ENCODE measurements at places on chromosomes 1 and 21.

GRCh38 chr1:109765483-109765815 is 1.7 kb upstream of the EPS8L3 start:
- no peak for DNase-seq

DNA sequence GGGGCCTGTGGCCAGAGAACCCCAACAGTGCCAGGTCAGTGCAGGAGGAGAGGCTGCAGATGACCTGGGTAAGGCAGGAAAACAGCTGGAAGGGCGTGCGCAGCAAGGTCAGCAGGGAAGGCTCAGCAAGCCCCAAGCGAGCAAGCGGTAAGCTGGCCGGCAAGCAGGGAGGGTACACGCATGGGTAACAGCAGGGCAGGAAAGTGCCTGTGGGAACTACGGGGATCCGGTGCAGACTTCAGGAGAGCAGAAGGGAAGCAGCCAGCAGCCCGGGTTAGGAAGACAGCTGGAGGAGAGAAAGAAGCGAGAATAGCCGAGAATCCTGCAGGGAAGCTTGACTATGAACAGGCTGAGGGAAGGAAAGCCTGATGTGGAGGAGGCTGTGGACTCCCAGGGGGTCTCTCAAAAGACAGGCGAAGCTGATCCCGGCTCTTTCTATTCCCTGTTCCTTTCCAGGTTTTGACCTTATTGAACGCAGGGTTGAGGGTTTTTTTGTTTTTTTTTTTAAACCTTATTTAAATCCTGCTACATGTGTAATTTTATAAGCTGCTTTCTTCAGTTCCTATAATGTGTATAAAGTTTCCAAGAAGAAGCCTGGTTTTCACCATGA is 20.9 kb downstream of the UMODL1 start:
- DNase-seq, result no peak

- no peak for DNase-seq
Observed at GRCh38 chr1:91314643-91315042, 90.0 kb downstream of the HFM1 start.

DNA sequence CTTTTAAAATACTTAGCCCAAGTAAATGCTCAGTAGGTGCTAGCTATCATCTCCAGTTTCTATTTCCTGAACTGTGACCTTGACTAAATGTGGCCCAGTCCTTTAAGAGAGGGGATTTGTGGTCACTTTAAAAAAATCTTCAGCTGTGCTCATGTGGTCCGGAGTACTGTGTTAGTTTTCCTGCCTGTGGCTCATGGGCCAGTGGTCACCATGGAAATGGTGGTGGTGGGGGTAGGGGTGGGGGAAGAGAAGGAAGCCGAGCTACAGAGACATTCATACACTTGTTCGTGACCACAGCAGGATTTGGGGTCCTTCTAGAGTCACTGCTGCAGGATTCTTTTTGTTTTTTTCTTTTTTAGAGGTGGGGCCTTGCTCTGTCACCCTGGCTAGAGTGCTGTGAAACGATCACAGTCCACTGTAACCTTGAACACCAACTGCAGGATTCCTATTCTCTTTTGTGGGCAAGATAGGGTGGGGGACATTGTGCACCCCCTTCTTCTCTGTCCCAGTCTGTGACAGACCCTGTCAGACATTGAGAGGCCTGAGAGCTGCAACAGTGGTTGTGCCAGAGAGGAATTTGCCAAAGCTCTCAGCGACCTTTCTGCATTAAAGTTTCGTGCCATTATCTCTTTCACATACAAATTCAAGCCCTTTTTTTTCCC is 25.8 kb downstream of the KIF26B start:
- DNase-seq, result no peak

DNA sequence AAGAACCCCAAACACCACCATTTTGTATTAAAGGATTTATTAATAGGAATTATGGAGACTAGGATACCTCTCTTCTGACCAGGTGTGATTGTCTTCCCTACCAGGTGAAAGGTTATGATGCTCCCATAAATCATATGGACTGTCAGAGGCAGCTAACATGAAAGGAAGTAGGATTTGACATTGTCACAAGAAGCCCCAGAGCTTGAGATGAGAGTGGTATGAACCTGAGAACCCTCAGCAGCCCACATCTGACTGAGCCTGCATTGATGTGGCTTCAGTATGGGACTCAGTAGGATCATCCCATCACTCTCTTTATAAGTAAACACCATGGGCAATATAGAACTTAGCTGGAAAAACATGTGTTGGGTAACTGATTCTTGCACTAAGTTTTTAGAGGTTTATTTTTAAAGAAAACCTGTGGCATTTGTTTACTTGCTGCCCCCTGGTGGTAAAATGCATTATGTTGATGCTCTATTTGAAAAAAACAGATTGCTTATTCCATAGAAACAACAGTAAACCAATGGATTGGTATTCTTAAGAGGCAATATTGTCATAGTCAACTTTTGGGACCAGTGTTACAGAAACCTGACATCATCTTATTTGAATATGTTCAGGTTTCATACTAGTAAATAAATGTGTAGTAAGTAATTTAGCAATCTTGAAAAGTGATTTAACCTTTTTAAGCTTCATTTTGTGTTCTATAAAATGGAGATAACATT is 16.6 kb upstream of the CACYBP start:
- no peak for DNase-seq

DNA sequence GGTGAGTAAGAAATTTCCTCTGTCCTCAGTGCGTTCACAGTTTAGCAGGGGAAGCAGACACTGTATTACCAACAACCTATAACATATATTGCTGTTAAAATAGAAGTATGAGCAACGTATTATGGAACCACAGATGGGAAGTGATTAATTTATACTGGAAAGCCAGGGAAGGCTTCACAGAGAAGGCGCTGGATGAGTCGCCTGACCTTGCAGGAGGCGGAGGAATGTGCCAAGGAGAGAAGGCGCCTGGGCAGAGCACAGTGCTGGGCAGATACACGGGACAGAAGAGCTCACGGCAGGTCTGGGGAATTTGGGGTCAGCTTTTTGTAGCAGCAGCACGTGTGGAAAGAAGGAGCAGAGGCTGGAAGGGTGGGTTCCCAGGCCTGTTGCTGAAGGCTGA is 116.3 kb downstream of the DHRS3 start:
- no peak for DNase-seq

DNA sequence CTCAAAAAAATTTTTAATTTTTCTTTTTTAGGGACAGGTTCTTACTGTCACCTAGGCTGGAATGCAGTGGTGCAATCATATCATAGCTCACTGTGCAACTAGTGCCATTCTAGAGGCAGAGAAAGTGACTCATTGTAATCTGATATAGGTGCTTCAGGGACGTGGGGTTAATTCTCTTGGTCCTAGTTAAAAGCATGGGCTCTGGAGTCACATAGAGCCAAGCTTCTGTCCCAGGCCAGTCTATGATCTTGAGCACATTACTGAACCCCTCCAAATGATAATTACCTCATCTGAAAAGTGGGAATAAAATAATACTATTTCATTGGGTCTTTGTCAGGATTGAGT is 1.1 kb upstream of the ADIPOR1 start:
- DNase-seq, result no peak

- no peak for DNase-seq
Observed at GRCh38 chr1:42313970-42314369, 21.1 kb downstream of the FOXJ3 start.

- no peak for DNase-seq
Observed at GRCh38 chr1:63626222-63626621, 33.0 kb downstream of the PGM1 start.

DNA sequence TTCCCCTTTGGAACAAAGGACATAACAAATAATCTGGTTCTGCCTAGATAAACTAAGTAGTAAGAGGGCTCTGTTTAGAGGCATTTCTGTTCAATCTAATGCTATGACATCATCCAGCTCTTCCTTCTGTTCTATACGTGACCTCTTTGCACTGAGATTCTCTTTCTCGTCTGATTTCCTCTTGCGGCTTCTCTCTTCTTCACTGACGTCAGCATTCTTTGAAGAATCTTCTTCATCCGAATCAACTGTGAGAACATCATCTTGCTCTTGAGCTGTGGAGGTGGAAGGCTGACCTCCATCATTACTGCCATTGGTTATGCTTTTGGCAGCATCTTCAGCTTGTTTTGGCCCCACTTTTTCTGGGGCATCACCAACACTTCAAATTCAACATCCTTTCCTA is 130.4 kb downstream of the HS2ST1 start:
- DNase-seq, result no peak

DNA sequence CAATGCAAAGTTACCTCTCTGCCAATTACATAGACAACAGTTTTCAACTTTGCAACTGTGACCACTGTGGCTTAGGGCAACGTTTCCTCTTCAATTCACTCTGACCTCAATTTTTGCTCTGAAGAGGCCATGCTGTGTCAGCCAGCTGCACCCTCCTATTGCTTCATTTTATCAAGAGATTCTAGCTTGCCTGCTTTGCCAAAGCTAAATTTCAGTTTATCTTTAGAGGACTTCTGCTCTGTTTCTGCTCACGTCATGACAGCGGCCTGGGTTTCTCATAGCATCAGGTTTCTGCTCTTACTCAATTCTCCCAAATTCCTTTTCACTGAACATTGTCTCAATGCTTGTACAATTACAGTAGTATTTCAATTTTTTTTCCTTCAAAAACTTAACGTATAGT is 154.6 kb downstream of the PLA2G4A start:
- DNase-seq, result no peak

- no peak for DNase-seq
Observed at GRCh38 chr1:171226747-171227370, 21.4 kb upstream of the FMO1 start.

DNA sequence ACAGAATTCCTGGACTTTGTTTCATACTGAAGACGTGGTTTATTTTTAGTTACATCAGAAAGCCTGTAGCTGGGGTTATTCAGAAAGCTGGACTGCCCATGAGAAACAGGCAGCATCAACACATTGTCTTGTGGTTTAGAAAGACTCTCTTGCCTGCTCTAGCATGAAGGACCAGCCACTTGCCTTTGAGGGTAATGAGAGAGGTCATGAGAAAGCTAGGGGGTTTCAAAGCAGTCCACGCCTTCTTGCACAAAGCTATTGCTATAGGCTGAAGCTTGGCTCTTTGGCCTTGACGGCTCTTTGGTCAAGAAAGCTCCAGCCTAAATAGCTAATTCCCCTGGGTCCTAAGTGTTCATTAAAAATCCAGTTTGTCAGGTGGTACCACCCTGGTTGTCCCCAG is 208.1 kb downstream of the PRDM2 start:
- DNase-seq, result no peak

DNA sequence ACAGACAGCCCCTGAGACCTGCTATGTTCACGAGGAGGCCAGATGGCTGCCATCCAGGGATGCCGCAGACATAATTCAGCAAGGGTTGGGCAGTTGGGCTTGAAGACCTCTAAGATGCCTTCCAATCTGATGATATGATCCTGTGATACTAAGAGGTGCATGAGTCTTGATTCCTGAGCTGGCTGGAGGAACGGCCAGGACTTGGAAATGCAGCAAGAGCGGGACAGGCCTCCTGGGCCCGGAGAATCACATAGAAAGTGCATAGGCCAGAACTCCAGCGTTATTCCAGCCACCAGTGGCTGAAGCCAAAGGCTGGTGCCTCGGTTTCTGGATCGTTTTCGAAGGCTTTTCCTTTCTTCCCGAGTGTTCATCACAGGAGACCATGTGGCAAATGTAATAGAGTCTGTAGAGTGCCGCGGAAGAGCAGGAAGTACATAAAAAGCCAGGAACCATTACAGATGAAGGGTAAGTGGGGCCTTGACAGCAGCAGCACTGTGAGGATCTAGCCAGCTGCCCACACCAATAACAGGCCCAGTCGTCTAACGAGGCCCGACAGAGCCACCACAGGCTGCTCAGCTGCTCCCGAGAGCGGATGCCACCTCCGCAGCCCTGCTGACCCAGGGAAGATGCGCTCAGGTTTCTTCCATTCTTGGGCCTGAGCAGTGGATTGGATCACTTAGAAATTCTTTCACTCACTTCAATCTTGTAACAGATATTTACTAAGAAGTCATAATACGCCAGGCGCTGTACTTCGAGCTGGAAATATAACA is 14.0 kb upstream of the LHX4 start:
- DNase-seq, result no peak

DNA sequence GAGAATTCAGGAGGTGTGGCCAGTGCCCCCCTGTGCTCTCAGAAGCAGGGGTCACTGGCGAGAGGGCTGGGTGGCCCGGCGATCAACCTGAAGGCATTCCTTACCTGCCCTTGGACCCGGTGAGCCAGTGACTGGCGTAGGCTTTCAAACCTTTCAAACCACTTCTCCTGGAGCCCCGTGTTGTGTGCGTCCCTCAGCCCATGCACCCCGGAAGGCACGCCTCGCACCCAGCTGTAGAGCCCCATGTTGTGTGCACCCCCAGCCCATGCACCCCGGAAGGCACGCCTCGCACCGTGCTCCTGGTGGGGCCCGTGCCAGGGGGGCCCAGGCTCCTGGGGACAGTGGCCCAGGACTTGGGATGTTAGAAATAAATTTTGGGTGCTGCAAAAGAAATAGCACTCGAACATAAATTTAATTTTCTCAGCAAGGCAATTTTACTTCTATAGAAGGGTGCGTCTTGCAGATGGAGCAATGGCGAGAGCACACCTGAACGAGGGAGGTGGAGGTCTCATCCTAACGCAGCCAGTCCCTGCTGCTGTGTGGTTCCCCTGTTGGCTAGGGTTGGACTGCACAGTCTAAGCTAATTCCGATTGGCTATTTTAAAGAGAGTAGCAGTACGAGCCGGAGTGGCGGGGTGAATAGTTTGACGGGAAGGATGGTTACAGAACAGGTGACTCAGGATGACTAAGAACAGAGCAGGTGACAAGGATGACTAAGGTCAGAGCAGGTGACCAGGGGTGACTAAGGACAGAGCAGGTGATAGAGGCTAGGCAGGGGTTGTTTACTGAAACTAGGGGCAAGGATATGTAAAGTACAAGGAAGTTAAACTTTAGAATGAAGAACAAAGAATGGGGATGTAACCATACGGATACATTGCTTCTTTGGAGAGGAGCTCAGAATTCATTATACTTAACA is 47.4 kb downstream of the PRKCZ start:
- DNase-seq, result no peak

GRCh38 chr1:191290441-191290840 is 812.8 kb upstream of the BRINP3 start:
- DNase-seq, result no peak

DNA sequence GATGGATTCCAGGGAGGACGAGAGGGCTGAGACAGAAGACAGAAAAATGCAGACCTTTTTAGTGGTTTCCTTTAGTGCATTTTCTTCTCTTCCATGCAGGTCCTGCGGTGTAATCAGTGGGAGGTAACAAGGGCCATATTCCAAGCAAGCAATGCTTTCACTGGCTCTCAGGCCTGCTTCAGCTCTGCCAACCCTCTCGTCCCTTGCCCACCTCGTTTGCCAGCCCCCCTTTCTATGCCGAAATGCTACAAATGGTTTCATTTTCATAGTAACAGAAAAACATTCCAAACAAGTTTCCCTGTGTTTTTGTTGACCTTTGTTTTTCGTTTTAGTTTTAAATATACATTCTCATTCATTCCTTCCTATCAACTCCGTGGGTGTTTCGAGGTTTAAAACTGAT is 443.1 kb downstream of the TTLL7 start:
- no peak for DNase-seq

GRCh38 chr1:12080156-12080555 is 17.1 kb downstream of the TNFRSF8 start:
- no peak for DNase-seq

DNA sequence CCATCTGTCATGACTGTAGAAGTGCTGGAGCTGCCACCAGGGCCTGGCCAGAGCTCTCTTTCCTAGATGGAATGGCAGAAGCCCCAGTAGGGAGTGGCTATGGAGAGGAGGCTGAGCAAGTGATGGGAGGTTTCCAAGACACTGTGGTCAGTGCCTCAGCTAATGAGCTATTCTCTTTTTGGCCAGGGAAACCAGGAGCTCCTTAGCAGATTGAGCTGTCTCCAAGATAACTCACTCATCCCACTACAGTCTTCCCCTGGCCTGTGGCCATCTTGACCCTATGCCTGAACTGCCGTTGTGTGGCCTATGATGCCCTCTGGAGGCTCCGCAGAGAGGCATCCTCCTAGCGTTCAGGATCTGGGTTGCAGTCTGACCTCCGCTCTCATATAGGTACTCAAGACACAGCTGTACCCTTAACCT is 60.5 kb downstream of the ERI3 start:
- peak; percentile 96 for DNase-seq
